ENCODE measurements at places on chromosomes 13 and 19.

DNA sequence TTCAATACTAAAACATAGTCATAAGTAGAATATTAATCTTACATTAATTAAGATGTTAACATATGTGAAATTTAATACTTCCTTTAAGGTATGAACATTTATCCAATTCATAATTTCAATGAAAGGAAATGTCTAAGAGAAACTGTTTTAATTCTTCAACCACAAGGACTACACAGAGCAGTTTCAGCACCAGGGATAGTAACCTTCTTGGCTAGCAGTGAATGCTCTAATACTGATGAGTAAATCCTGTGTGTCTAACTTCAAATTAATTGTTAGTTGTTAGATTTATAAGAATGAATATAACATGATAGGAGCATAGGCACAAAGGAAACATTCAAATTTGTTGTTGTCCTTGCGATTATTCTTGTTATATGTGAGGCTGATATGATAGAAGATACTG is 15.6 kb upstream of the NBEA start:
- DNase-seq: no peak

DNA sequence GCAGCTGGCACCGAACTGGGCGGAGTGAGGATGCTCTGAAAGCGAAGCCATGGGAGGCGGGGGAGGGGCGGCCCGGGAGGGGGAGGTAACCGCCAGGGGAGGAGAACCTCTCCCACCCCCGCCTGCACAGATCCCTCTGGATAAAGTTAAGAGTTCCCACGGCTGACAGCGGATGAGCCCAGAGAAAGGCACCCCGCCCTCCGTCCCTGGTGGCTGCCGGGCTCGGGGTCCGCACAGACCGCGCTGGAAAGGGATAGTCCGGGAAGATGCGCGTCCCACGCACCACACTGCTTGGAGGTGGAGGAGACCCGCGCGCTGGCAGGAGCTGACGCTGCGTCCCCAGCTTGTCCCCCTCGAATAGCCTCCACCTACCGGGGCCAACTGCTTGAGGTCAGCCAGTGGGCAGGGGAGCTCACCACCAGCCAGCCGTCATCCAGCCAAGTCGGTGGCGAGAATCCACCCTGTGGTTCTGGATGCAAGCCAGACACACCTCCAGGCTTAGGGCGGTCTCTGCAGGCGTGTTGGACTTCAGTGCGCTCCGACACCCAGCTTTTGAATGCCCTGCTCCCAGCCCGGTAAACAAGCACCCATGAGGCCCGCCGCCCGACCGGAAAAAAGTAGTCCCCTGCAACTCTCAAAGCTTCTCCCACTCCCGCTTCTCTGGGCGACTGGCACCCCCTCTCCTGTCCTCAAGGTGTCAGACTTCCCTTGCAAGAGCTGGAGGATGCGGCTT is at the start of gene TRPC4:
Gene TRPC4 (minus strand): TSS at position 17 of the 733 bp plus-strand sequence. CDS start 86,439 bp downstream, outside the sequence.
- peak; percentile 49 for DNase-seq

- DNase-seq: no peak
Measured at GRCh38 chr19:4010808-4011110, 3.2 kb downstream of the PIAS4 start.

GRCh38 chr19:3723883-3724282 is 15.7 kb downstream of the TJP3 start:
- DNase-seq: no peak

- peak; percentile 53 for DNase-seq
Measured at GRCh38 chr13:101449790-101450748, 2.4 kb upstream of the ITGBL1 start.

GRCh38 chr13:25192489-25192888 is 20.4 kb upstream of the AMER2 start:
- no peak for DNase-seq

DNA sequence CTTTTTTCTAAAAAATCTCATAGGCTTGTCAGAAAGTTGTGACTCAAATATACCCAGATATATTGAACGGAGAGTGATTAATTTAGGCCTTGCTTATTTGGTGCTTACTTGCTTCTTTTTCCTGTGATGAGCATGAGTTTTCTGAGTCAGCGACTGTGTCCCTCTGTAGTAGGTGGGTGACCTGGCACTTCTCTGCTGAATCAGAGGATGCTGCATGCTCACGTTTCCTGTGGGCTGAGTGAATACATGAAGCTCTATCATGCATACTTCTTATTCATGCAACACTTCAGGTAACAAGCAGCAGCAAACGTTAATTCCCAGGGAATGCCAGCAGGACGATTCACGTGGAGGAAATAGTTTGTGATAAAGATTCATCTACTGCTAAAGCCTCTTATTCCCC is 245.0 kb downstream of the KLF5 start:
- DNase-seq: no peak

DNA sequence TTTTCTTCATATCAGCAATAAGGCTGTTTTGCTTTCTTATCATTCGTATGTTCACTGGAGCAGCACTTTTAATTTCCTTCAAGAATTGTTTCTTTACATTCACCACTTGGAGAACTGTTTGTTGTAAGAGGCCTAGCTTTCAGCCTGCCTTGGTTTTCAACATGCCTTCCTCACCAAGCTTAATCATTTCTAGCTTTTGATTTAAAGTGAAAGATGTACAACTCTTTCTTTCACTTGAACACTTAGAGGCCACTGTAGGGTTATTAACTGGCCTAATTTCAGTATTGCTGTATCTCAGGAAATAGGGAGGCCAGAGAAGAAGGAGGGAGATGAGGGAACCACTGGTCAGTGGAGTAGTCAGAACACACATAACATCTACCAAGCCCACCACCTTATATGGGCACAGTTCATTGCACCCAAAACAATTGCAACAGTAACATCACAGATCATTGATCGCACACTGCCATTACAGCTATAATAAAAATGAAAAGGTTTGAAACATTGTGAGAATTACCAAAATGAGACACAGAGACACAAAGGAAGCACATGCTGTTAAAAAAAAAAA is 181.4 kb upstream of the TUBA3C start:
- no peak for DNase-seq

- DNase-seq: no peak
Measured at GRCh38 chr13:70908795-70909194, 800.5 kb upstream of the KLHL1 start.

- no peak for DNase-seq
Measured at GRCh38 chr19:1067341-1067957, 482 bp downstream of the ARHGAP45 start.

DNA sequence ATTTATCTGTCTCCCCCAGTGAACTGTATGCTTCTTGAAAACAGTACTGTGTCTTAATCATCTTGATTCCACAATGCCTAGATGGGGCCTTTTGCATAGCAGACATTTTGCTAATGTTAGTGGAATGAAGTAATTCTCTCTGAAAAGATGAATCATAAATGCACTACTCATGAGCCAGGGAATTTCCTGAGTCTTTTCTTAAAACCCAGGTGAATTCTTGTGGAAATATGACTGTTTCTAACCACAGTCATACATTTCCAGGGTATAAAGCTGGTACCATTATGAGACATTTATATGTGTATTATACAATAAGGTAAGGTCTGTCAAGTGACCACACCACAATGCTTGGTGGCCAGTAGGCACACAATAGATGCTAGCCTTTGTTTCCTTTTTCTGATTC is 5.5 kb upstream of the KCTD4 start:
- peak; percentile 52 for DNase-seq

- no peak for DNase-seq
Measured at GRCh38 chr13:40490086-40490758, 176.2 kb downstream of the FOXO1 start.

- DNase-seq: no peak
Measured at GRCh38 chr13:71870100-71870499, 3.1 kb upstream of the DACH1 start.

- DNase-seq: no peak
Measured at GRCh38 chr13:50714891-50715290, 128.6 kb downstream of the DLEU7 start.

GRCh38 chr13:97559981-97560380 is 126.0 kb downstream of the RAP2A start:
- DNase-seq: no peak

GRCh38 chr13:63693696-63694095 is 2278.0 kb upstream of the PCDH20 start:
- DNase-seq: no peak

- no peak for DNase-seq
Measured at GRCh38 chr13:64770743-64771142, 2459.4 kb downstream of the PCDH9 start.

DNA sequence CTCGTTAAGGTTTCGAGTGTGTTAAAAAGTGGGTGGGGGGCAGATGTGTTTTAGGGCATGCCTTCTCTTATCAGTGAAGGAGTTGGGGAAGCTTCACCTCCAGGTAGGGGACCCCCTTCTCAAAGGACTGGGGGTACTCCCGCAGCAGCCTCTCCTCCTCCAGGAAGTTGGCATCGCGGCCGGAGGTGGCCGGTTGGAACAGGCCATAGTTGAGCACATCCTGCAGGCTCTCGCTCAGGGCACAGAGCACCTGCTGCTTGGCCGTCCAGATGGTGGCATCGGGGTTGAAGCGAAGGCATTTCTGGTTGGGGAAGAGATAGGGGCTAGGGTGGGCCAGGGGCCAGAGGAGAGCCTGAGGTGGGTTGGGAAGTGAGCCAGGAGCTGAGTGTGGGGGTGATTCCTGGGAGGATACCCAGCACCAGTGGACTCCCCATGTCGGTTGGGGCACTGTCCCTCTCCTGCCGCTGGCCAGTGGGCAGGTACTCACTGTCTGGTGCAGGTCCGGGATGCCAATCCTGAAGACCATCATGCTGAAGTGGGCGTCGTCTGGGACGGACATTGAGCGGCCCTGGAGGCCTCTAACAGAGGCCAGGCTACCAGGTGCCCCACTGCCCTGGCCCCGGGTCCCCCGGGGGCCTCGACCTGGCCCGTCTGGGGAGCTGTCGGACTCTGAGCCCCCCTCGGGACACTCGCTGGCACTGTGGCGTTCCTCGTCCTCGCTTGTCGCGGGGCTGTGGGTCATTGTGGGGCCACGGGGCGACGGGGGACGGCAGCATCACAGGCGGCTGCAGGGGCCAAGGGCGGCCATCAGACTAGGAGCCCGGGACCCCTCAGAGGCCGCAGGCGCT is 3.2 kb downstream of the SHANK1 start:
- no peak for DNase-seq

DNA sequence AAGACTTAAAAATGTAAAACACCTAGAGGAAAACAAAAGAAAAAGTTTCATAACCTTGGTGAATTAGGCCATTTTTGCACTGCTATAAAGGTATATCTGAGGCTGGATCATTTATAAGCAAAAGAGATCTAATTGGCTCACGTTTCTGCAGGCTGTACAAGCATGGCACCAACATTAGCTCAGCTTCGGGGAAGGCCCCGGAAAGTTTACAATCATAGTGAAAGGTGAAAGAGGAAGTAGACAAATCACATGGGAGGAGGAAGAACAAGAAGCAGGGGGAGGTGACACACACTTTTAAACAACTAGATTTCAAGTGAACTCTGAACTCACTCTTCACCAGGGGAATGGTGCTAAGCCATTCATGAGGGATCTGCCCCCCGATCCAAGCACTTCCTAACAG is 1358.5 kb upstream of the PCDH9 start:
- no peak for DNase-seq

GRCh38 chr19:7242601-7243258 is 51.5 kb downstream of the INSR start:
- peak; percentile 31 for DNase-seq

GRCh38 chr19:12156223-12157058 is at the start of gene ZNF625:
ZNF625 (minus strand) TSS chr19:12156734; CDS start chr19:12156558, 176 bp downstream.
- DNase-seq: peak; percentile 93

- DNase-seq: no peak
Measured at GRCh38 chr13:58598241-58598640, 966.7 kb downstream of the PCDH17 start.

GRCh38 chr13:65508338-65508737 is 1721.8 kb downstream of the PCDH9 start:
- DNase-seq: no peak

GRCh38 chr19:8115805-8116396 is 33.5 kb downstream of the FBN3 start:
- DNase-seq: no peak

Measured in HTR-8/SVneo (cell line).